ENCODE measurements at places on chromosomes 12 and 14.

- DNase-seq = peak; percentile 48
These were observed 157.3 kb downstream of the BTG1 start for GRCh38 chr12:91988086-91988923.

DNA sequence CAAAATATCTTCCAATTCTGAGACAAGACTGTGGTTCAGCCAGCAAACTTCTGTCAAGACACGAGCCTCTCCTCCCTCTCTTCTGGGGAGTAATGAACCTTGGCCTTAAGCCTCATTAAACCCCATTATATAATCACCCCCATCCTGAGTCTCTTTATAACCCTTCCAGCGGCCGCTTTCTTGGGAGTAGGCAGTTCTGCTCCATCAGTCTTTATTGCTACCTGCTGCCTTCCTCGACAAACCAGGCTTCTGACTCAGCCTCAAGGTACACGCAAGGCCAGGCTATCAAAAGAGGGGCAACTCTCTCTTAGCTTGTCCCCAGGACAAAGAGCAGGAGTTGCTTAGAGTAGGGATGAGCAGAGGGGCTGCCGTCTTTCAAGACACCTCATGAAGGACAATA, 300.8 kb upstream of the NOS1 start:
- DNase-seq = no peak

- DNase-seq = no peak
These were observed 30.2 kb downstream of the BBS10 start for GRCh38 chr12:76317976-76318375.

- no peak for DNase-seq
These were observed 159.5 kb upstream of the TMPO start for GRCh38 chr12:98355933-98356332.

DNA sequence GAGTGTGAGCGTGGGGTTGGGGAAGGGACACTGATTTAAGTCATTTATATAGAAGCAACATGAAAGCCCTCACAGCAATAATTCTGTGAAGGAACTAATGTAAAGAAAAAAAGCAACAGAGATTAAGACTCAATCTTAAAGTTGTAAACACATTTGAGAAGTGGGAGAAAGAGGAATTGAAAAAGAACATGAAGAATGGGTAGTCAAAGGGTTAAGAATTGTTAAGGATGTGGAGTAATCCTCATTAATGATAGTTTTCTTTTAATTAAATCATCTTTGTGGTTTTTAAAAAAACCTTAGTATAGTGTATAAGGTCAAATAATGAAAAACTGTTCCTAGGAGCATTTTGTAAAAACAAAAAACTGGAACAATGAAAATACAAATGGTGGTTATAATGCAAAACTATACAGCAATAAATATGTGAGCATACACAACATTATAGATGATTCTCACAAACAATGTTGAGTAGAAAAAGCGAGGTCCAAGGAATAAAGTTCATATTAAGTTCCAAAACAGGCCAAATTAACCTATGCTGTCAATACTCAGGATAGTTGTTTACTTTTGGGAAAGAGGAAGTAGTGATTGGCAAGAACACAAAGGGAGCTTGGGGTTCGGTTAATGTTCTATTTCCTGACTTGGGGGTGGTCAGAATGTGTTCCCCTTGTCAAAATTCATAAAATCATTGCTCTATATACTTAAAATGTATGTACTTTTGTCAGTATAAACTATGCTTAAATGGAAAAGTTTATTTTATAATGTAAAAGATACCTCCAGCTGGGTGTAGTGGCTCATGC, 120.4 kb upstream of the ATF7IP start:
- no peak for DNase-seq

- DNase-seq = no peak
These were observed 161.9 kb upstream of the WSCD2 start for GRCh38 chr12:107967170-107967569.

GRCh38 chr14:29227631-29228030, 461.0 kb downstream of the FOXG1 start:
- no peak for DNase-seq

DNA sequence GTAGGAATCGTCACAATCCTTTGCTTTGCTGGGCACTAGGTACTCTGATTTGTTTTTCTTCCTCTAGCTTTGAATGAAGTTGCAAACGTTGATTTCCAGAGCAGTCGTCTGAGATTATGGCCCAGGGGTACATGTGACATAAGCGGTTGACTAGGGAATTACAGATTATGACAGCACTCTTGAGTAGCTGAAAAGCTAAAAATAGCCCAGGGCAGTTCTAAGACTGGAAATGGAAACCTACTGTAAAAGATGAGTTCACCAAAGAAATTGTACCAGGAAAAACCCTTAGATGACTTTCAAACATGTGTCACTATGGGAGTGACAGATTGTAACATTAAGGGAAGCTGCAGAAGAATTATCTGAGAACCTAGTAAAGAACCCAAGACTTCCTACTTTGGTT, 108.5 kb downstream of the ANO6 start:
- no peak for DNase-seq

DNA sequence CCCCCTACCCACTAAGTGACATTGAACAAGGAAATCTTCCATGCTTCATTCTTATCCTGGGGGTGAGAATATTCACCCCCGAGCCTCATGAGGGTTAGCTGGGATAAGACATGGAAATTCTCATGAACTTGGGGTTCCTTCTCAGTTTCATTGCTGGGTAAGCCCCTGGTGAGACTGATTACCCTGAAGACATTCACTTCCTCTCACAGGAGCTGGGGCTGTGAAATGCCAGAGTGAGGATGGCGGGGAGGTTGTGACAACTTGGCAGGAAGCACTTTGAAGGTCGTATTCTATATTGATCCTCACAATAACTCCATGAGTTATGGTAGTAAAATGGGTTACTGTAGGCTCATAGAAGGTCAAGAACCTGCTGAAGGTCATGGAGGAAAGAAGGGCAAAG, 43.5 kb downstream of the ESRRB start:
- DNase-seq = no peak

- no peak for DNase-seq
These were observed 102.8 kb downstream of the PTPRB start for GRCh38 chr12:70534466-70534865.

All from globus pallidus (tissue), 1 donor.